ENCODE measurements at places on chromosomes 1 and 21.

DNA sequence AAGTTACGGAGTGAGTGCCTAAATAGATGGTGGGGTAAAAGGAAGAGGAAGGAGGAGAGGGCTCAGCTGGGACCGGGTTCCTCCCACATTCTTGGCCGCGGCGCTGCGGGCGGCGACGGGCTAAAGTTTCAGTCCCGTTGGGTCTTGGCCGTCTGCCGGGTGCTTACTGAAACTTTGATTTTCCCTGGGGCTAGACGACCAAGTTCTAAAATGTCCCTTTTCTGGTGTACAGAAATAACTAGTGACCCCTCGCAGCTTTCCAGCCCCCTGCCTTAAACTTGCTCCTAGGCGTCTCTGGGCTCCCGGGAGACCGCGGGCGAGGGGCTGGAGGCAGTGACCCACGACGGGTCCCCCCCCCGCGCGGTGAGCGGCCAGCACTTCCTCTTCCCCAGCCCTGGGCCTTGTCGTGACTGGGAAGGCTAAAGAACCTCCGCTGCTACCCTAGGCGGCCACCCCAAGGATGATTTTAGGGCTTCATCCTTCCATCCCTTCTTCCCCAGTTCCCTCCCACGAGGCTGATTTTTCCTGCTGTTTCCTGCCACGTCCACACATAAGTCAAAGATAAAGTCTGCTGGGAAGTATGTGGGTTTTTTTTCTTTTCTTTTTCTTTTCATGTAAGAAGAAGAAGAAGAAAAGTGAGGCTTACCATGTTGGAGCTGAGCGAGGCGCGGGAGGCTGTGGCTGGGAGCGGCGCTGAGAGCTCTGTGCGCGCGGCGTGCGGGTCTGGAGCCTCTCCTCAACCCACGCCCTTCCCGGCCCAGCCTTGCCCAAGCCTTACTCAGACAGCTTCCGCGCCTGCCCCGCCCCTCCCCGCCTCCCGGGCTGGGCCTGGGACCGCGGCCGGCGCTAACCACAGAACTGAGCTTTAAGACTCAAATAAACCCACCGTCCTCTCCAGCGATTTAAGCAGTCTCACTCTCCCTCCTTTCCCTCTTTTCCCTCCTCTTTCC, at the start of gene S100A11:
Gene S100A11, minus strand, starts transcription at position 738 of the 950 bp plus-strand sequence. Its CDS starts 89 bp downstream, at position 649.
- no peak for DNase-seq

DNA sequence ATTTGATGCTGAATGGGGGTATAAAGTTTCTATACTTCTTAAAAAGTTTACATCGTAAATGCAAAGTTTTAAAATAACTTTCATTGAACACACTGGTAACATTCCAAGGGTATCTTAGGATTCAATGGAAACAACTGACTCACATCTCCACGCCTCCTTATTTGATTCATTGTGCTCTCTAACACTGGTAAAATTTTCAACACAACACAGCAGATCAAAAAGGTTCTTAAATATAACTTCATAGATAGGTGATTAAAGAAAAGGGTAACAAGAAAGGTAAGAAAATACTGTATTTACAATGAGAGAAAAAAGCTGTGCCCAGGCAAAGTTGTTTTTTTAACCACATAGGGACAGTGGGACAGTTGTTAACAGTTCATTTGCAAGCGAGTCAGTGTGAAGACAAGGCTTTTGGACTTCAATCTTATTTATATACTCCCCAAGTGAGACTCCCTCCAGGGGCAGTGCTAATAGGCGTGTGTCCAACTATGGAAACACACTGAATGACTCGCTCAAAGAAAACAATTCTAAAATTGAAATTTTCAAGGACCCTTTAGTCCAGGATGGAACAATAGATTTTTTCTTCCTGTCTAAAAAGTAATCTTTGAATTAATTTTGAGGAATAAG, 140.5 kb downstream of the TIAM1 start:
- DNase-seq, result no peak

- DNase-seq, result no peak
Observed at GRCh38 chr21:38314558-38314957, 57.8 kb downstream of the KCNJ15 start.

DNA sequence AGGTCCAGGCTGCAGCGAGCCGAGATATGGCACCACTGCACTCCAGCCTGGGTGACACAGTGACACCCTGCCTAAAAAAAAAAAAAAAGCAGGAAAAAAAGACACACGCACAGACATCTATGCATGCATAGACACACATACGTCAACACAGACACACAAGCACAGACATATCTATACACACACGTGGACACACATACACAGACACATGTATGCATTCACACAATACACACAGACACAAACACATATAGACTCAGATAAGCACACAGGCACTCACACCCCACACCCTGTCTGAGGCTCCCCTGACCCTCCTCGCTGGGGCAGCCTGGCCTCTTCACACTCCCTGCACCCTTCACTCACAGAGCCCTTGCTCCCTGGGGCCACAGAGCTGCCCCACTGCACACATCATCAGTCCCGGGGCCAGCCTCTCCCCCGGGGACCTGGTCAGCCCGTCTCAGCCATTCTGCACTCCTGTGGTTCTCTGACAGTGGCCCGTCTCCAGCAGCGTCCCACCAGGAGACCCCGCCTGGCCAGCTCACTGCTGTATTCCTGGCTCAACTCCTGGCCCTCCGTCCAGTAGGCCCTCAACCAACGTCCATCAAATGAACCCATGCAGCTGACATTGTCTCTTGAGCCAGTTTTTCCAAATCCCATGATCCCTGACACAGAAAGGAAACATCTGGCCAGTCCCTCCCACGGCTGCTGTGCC, 4.6 kb upstream of the PRKCZ start:
- DNase-seq, result no peak

DNA sequence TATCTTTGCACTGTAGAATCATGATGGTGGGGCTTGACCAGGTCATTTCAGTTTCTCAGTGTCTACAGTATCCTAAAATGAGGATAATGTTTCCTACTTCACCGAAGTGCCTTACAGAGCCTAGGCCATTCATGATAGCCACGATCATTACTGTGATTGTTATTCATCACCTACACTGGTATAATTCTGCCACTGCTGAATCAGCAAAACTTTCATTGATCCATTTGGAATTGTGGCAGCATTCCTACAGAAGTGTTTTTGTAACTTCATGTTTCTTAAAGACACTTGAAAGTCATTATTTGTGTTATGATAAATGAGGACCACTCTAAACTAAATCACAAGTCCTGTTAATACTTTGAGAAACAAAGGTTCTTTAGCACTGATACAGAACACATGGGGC, 6.0 kb upstream of the PLPPR5 start:
- no peak for DNase-seq

GRCh38 chr1:92831368-92831761, 475 bp upstream of the RPL5 start:
- no peak for DNase-seq

DNA sequence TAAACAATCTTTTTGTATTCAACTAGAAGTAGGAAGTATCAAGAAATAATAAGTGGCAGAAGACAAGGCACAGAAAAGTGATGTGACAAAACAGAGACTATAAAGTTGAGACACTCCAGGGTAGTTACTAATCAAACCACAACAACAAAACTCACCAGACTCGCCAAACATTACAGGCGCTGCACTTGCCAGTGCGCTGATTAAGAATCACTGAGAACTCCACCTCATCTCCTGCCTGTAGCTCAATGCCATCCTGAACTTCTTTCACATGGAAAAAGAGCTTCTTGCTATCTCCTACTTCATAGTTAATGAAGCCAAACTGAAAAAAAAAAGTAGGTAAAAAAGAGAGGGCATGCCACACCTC, 2.8 kb upstream of the NRAS start:
- no peak for DNase-seq

DNA sequence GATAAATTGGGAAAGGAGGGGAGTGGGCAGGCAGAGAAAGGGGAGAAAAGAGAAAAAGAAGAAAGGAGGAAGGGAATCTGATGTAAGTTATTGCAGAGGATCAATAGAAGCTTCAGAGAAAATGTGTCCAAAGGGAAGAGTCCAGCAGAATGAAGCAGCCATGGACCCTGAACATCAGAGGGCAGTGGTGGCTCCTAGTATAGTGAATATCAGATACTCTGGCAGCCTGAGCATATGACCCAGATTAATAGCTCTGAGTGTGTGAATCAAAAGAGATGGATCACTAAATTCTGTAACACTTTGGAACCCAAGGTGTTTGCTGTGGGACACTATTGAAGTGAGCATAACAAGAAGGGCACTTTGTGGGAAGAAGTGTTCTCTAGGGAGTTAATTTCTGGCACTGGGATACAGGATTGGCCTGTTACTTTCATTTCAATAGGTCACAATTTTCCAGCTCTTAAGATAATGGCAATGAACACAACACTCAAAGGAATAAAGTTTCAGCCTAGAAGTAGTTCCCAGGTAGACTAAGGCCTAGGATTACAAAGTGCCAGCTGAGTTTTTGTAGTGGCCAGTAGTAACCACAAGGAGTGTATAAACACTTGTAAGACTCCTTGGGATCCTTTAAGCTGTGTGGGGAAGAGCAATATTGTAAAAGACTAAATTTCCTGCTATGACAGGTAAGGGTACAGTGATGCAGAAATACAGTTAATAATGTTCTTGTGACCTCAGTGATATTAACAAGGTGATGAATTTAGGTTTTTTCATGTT, 164.5 kb upstream of the BEND5 start:
- no peak for DNase-seq

GRCh38 chr1:39196244-39197215, 8.0 kb upstream of the MACF1 start:
- no peak for DNase-seq

DNA sequence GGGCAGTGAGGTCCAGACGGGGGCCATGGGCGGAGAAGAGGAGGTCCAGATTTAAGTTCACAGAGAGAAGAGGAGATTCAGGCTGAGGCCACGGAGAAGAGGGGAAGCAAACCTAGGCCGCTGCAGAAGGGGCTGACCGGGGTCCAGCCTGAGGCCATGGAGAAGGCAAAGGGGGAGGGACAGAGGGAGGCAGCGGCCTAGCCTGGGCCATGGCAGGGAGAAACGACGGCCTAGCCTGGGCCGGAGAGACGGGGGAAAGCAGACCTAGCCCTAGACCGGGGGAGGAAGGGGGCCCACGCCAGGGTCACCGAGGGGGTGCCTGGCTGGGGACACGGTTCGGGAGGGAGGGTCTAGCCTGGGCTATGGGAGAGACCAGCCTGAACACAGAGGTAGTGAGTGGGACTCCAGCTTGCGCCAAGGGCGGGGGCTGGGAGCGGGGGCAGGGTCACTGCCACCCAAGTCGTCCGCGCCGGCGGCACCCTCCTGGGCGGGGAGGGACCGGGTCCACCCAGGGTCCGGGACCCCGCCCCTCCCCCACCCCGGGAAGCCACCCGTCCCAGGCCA, 459 bp downstream of the CAPZB start:
- DNase-seq, result no peak

DNA sequence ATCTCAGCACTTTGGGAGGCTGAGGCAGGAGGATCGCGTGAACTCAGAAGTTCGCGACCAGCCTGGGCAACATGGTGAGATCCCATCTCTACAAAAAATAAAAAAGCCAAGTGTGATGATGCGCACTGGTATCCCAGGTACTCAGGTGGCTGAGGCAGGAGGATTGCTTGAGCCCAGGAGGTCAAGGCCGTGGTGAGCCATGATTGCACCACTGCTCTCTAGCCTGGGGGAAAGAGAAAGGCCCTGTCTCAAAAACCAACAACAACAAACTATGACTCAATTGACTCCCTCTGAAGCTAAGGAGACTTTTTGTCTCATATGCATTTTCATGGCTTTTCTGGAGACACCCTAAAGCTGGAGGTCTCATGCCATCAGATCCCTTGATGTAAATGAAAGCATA, 118.8 kb downstream of the CCDC185 start:
- DNase-seq, result no peak

DNA sequence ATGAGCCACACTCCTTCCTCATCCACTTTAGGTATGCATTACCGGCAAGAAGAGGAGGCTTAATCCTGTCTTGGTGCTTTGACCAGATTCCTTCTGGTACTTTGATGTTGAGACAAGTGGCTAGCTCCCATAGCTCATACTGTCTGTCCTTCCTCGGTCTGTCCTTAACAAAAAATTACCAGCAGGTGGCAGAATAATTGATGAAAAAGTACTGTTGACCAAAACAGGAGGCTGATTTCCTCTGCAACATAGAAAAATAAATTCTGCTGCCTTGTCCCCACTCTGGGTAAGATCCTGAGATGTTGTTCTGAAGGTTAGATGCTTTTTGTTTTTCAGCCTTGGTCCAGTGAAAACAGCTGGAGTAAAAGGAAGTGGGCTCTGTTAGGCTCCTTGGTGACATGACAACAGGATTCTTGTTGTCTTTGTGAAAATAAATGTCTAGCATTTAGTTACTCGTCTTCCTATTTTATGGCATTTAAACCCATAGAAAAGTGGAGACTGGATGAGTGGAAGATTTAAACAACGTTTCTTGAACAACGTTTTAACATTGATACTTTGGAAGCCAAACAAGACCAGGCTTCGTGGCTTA, 11.2 kb upstream of the HJV start:
- DNase-seq, result peak; percentile 71

GRCh38 chr1:184242507-184242943, 144.3 kb upstream of the C1orf21 start:
- DNase-seq, result no peak

DNA sequence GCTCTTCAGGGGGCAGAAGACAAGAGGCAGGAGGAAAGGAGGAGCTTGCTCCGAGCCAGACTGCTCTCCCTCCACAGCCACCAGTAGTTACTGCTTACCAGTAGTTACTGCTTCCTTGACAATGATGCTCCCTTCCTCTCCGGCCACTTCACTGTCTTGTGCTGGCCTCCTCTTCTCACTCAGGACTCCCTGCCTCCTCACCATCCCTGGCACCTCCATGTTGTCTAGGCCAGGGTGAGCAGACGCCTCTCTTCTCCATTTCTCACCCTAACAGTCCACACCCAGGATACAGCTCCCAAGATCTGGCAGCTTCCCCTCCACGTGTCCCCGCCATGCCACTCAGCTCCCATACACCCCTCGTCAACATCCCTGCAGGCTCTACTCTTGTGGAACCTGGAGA, 82.4 kb upstream of the TLR5 start:
- no peak for DNase-seq

DNA sequence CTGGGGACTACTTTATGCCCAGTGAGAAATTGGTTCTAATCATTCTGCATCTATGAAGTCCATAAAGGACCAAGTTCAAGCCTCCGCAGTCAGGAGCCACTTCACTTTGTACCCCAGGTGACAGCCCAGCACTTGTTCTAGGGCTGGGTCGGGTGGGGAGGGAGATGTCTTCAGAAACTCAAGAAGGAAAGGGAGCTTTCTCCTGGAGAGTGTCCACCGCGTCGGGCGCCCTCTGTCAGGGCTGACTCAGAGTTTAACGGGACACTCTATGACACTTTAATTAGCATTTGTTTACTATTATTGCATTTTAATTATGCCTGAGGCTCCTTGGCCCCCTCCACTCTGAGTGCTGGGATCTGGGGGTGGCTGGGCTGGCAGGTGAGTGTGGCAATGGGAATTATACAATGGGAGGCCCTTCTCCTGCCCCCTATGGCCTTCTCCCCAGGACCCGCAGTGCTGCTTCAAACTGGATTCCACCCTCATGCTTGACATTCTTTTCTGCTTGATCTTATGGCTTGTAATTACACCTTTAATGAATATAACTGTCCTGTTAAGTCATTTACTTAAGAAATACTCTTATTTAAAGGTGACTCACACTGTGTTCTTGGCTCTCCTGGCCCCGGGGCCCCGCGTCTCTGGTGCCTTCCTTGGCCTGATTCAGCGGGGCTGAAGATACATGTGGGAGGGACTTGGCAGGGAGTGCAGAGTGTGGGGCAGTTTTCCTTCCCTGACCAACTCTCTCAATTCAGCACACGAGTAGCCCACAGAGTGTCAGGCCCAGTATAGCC, 136.6 kb downstream of the PLXNA2 start:
- no peak for DNase-seq
